ENCODE measurements at places on chromosomes 2 and 18. TPM values are rescaled to one million over a fixed set of nuclear protein-coding genes. Genes with fewer than 3 reads are reported as not detected.

DNA sequence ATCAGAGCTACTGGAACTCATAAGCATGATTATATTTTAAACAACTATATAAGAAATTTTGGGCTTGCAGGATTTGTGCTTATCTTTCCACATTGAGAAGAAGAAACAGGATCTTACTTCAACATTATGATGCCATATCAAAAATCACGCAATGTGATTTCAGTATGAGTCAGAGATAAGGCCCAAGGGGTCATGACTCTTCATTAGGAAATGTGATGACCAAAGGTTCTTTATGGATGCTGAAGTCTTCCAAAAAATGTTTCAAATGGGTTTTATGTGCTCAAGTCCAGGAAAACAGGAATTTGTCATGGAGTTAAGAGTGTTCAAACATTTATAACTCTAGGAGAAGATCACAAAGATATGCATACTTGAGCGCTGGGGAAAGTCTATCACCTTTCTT, 7.8 kb upstream of the SERPINB2 start:
- H3K4me1 ChIP-seq, result peaks cover 9% of the 10 kb centered on the region
- no peak for DNase-seq
- no peaks in the 10 kb centered on the region for H3K36me3 ChIP-seq
- no peak overlapping the region for H3K4me3 ChIP-seq
- H3K27me3 ChIP-seq, result no peaks in the 10 kb centered on the region

The IL1RL1 gene
- 4.8 TPM for total RNA-seq

The PDCD1 gene
- total RNA-seq, result 1.0 TPM

The CGREF1 gene
- 4.5 TPM for total RNA-seq

The UGT1A4 gene
- not detected for total RNA-seq

The TMX3 gene
- total RNA-seq, result 27.6 TPM

The DNAJC5G gene
- total RNA-seq, result 0.59 TPM

Measured in right atrium auricular region (tissue), 2 donors.